ENCODE measurements at places on chromosomes 12 and 14.
A peak's percentile ranks its signal among the peaks of the same experiment; 100 is the strongest.

- no peak for DNase-seq
Measured at GRCh38 chr12:112964067-112964670, 14.2 kb upstream of the OAS2 start.

DNA sequence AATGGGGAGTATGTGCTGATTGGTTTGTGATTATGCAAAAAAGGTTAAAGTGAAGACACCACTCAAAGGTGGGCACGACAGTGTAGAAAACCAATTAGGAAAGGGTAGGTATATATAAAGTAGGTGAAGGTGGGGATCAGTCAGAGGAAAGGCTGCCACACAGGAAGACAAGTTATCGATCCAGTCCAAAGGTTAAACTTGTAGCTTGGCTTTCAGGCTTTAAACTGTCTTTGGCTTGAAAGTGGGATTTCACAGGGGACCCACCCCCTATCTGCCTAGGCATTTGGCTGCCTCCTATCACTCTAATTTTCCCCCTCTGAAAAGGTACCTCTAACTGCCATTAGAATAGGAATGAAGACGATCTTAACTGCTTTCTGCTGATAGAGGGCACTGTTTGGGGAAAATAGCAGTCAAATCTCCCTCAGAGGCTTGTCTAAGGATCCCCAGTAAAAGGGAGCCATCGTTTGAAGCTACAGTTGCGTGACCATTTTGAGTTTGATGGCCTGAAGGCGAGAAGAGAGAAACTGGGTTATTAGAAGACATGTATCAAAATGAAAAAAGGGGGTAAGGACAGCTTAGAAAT is 250.2 kb downstream of the GPHN start:
- peak; percentile 51 for DNase-seq

DNA sequence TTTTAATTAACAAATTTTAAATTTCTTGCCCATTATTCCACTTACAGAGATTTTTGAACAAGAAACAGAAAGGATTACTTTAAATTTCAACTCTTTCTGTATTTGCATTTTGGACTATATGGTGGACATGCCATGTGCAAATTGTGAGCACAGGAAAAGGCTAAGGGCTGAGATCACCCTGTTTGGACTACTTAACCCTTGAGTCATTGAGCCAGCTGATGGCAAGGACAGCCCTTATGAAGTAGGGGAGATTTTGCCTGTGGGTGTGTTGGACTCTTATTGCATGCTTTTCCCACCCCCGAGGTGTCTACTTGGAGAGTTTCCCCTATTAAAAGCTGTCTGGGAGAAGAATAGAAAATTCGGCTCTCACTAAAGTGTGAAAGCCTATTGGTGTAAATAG is 17.2 kb downstream of the DERA start:
- peak; percentile 68 for DNase-seq

GRCh38 chr12:113802000-113802749 is 163.9 kb downstream of the RBM19 start:
- DNase-seq, result no peak

DNA sequence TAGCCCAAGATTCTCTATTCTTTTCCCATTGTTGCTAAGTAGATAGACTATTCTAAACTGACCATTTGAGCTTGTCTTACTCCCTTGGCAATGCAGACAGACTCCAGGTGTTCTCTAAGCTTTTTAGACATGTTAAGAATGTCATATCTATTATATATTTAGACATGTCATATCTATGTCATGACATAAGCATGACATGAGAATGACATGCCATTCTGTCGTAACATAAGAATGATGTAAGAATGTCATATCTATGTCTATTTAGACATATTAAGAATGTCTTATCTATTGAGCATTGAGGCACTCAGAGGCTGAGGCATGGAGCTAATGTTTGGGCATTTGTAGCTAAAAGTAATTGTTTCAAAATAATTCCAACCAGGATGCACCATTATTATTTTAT is 277.3 kb upstream of the ATP2B1 start:
- DNase-seq, result no peak

DNA sequence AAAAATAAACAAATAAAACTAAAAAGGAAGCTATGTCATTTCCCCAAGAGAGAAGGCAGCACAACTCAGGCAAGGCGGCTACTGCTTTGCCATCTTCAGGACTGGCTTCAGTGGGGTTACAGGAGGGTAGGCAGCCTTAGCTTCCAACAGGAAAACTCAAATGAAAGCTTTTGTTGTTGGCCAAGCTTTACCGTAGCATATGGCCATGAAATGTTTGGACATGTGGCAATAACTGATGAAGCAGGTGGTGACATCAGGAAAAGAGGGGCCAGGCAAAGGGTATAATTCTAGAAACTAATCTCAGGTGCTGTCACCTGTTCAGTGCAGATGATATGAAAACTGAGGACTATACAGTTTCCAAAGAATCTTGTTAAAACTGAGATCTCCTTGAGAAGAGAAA is 22.8 kb upstream of the NPFF start:
- no peak for DNase-seq

GRCh38 chr14:96782436-96782835 is 14.7 kb upstream of the VRK1 start:
- no peak for DNase-seq

DNA sequence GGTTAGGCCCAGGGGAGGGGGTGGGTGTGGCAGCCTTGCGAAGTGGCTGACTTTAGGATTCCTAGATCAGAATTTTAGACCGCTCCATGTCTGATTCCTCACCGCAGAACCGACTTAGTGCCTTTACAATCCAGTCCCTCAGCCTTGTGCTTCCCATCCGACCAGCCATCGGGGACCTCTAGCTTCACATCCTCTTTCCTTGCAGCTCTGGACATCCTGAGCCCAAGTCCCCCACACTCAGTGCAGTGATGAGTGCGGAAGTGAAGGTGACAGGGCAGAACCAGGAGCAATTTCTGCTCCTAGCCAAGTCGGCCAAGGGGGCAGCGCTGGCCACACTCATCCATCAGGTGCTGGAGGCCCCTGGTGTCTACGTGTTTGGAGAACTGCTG is 557 bp downstream of the COPS7A start:
- peak; percentile 47 for DNase-seq

DNA sequence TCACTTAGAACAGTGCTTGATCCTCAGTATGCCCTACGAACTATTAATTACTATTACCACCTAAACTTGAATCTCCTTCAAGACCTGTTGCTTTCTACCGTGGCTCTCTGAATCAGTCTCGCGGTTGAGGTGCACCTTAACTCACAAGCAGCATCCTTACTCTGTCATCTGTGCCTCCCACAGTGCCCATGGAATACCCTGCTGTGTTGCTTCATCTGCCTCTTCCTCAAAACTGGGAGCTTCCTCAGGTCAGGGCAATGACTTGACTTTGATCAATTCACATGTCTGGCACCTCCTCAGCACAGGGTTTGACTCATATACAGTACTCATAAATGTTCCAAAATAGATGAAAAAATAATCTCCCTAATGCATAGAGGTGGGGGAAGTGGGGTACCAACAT is 305.9 kb downstream of the NUAK1 start:
- no peak for DNase-seq

DNA sequence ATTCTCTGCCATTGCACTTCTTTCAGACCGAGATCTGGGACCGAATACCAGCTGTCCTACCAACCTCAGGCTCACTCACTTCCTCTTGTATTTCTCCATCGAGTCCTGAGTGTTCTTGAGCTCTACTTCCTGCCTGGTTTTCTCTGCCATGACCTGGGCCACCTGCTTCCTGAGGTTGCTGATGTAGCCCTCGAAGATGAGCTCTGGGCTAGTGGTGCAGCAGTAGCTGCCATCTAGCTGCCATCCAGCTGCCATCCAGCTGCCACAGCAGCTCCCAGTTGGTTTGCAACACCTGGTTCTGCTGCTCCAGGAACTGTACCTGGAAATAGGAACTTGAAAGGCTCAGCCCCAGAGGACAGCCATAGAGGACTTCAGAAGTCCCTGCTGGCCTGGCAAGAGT is 15.0 kb upstream of the KRT73 start:
- DNase-seq, result no peak

DNA sequence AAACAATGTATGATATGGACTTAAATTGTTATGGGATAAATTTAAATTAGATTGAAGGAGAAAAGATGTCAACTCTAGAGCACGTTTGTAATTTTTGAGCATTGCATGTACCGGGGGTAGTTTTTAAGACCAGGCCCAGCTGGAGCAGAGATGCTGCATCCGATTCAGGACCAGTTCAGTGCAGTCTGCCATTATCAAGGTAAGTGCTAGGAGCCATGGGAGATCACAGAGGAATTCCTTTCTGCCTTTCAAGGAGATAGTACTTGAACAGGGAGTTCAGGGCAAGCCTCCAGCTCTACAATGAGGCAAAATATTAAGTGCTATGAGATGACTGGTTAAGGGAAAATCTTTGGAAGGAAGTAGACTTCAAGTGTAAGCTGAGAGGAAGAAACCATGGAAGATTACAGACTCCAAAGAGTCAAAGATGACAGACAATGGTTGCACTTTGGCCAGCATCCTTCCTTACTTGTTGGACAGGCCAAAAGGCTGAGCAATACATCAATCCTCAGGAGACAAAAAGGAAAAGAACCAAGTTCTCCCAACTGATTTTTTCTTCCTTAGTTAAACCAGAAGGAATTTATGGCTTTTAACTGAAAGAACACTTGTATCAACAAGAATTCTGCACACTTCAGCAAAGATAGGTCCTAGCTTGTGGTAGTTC is 113.2 kb upstream of the HIF1A start:
- DNase-seq, result no peak

DNA sequence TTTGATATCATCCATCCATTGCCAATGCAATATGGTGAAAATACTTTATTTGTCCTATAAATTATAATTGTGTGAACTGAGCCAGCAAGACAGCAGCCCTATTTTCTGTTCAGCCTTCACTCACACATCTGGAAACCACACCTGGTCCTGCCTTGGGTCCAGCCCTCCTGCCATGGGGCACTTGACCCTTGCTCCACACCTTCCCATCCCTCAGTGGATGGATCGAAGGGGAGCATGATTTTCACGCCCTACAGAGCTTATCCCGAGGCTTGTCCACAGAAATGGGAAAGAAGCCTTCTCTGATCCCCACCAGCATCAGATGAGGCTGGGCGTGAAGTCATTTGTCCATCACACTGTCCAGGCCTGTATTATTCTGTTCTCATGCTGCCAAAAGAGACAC is 10.1 kb downstream of the TMEM132D start:
- no peak for DNase-seq

GRCh38 chr14:68322940-68323620 is 469.8 kb downstream of the ZFP36L1 start:
- no peak for DNase-seq

DNA sequence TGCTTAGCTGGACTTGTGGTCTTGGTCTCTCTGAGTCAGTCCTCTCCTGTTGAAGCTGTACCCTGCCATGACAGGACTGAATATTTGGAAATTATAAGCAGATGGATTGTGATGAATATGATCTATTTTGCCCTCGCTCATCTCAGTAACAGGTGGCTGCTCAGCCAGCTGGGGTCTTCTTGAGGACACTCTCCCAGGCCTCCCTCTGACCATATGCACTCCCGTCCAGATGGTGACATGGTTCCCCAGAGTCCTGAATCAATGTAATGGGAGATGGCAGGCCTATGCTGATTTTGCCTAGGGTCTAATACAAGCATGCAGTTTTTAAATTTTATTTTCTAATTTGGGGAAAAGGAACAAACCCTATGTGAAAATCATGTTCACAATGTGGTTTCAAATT is 63.1 kb upstream of the TRHDE start:
- no peak for DNase-seq

- DNase-seq, result no peak
Measured at GRCh38 chr12:67452119-67452805, 183.1 kb downstream of the CAND1 start.

- no peak for DNase-seq
Measured at GRCh38 chr12:25023808-25024207, 74.9 kb upstream of the BCAT1 start.

GRCh38 chr12:42162193-42162592 is 17.5 kb upstream of the GXYLT1 start:
- no peak for DNase-seq

- DNase-seq, result no peak
Measured at GRCh38 chr12:99170037-99170436, 477.5 kb upstream of the GARIN6 start.

- DNase-seq, result peak; percentile 30
Measured at GRCh38 chr14:101843665-101844064, 82.2 kb downstream of the PPP2R5C start.

DNA sequence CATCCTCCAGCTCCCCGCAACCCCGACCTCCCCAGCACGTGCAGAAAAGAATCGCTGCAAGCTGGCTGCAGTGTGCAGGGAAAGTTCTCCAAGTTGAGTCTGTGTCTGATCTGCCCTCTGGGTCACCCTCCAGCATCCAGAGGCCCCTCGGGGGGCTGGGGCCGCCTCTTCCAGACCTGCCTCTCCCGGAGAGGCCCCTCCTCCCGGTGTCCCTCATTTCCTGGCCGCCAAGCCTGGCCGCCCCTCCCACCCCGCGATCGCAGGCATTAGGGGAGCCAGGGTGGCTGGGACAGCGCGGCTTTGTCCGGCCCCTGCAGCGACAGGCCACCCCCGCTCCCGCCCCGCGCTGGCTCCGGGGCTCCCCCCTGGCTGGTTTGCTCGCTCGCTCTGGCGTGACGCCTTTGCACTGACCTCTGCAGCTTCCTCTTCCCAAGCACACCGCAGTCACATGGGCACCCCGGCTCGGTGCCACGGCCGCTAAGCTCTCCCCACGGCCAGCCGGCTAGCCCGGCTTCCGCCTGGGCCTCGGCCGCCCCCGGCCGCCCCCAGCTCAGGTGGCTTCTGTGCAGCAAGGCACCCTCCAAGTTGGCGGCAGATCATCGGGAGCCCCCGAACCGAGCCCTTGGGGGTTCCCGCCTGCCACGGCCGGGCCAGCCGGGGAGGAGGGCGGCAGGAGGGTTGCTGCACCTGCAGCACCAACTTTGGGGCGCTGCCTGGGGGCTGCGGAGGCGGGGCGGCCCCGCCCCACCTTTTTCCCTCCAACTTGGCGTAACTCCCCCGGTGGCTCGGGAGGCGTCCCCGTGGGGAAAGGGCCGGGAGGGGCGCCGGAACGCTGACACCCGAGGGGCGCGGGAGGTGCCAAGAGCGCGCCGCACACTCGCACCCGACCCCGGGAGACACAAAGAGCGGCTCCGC is 43.7 kb downstream of the KDM2B start:
- DNase-seq, result peak; percentile 52

- no peak for DNase-seq
Measured at GRCh38 chr12:82912406-82912805, 225.7 kb downstream of the TMTC2 start.

All from mesendoderm (in vitro differentiated cells).